Peyer's patch (tissue), 4 donors: ENCODE measurements at places on chromosomes 7 and 10. TPM values are rescaled to one million over a fixed set of nuclear protein-coding genes. Genes with fewer than 3 reads are reported as not detected.

GRCh38 chr10:99443500-99443899 is 13.1 kb upstream of the GOT1 start:
- no peak for DNase-seq

- no peak for DNase-seq
These were observed 67.7 kb downstream of the BMPR1A start for GRCh38 chr10:86824151-86824550.

DNA sequence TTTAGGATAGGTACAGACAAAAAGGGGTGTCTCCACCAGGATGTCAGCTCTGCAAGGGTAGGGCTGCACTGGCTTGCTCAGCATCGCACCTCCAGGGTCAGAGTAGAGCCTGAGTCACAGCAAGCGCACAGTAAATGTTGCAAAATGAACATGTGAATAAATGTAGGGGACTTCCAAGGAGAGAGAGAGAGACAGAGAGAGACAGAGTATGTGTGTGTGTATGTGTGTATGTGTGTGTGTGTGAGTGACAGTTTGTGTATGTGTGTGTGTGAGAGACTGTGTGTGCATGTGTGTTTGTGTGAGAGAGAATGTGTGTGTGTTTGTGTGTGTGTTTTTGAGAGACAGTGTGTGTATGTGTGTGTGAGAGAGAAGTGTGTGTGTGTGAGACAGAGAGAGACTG is 163.3 kb downstream of the RPS24 start:
- DNase-seq: no peak

GRCh38 chr7:157234271-157234670 is 95.5 kb downstream of the UBE3C start:
- DNase-seq: no peak

DNA sequence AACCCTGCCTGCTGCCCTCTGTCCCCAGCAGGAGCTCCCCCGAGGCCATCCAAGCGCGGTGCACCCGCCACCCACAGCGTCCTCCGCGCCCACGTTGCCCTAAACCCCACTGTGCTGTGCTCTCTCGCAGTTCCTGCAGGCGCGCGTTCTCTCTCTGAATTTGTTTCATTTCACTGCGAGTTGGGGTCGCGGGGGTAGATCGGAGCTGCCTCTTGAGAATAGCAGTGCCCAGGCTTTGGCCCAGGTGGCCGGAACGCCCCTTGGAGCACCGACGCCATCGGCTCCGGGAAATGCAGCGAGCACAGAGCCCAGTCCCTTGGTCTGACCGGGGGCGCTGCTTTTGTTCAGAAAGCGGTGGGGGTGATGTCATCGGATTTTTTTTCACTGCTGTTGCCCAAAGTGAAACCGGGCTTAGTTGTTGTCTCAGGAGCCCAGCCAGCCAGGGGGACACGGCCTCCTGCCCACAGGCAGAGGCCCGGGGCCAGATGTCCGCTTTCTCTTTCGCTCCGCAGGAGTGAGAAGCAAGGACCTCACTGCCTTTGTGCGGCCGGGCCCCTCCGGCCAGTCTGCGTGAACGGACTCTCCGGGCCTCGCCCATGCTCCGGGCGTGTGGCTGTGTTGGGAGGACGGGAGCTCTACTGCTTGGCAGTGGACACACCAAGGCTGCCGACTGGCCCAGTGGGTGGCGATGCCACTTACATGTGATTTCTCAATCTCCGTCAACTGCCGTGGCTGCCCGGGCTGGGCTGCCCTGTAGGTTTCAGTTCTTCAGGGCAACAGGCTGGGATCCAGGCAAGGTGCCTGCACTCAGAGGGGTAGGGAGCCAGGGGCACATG is 43.1 kb downstream of the FOXK1 start:
- DNase-seq: peak; percentile 83

- DNase-seq: no peak
These were observed 11.9 kb downstream of the PIK3AP1 start for GRCh38 chr10:96708456-96708855.

DNA sequence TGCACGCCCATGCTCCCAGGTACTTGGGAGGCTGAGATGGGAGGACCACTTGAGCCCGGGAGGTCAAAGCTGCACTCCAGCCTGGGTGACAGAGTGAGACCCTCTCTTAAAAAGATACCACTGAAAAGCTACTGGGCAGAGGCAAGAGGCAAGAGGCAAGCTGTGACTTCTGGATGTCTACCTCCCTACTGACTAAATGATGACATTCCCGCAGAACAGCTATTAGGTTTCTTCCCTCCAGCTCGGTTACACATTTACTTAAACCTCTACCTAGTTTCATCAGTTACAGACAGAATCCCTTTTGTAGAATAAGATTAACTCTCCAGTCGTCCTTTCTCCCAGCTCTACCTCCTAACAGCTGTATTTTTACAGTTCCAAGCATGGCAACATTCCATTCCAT is 21.2 kb downstream of the RHEB start:
- no peak for DNase-seq

DNA sequence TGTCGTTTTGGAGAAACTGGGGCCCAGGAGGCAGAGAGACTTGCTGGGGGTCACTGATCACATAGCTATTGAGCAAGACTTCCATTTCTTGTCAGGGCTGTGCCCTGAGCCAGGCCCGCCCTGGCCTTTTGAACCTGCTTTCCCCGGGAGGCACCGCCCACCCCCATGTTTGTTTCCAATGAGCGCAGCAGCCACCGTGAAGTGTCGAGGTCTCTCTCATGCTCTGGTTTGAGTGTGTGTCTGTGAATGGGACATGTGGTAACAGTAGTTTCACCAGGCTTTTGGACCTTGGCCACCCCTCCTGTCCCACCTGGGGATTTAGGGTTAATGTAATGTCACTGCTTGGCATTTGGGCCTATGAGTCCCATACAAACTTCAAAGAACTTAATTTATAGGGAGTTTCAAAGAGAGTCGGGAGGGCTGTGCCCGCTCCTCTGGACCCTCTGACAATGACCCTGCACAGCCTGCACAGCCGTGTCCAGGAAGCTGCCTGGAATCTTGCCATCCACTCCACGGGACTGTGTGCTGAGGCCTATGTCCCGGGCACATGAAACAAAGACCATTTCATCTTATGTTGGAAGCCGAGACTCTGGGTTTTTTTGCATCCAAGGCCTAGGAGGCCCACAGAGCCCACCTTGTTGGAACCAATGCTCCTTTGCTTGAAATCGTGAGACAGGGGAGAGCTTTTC is 6.3 kb downstream of the PRF1 start:
- DNase-seq: peak; percentile 38

DNA sequence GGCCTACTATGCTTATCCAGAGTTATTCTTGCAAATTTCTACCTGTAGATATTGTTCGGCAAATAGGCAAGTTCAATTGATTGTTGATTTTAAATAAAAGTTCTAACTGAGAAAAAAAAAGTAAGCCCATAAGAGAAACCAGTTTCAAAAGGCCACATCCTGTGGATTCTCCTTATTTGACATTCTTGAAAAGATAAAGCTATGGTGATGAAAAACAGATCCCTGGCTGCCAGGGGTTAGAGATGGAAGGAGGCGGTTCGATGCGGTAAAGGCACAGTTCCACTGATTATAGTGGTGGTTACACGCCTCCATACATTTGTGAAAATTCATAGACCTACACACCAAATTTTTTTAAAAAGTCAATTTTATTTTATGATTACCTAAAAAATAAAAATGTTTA is 347.8 kb downstream of the KCNMA1 start:
- DNase-seq: no peak

DNA sequence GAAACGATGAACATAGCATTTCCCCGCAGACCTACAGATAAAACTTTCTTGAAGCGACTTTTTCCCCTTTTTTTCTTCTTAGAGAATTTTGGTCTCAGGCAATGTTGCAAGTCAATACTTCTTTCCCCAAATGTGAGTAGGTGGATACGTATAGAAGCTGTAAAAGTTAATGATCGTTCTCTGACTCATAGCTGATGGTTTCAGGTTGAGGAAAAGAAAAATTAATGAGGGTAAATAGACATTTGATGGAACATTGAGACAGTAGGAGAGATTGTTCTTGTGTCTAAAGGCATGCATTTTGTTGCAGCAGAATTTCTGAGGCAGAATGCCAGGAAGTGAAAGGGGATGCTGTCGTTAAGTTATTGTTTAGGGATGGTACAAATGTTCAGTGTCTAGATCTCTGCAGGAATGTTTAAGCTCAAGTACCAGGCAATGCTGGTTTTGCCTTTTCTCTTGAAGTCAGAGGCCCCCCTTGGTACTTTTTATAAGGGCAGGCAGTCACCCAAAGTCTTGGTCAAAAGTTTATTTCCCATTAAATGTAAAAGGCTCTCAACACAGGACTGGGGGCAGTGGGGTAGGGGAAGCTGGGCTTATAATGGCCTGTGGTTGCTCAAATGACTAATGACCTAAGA is 9.3 kb downstream of the TCF7L2 start:
- DNase-seq: no peak

DNA sequence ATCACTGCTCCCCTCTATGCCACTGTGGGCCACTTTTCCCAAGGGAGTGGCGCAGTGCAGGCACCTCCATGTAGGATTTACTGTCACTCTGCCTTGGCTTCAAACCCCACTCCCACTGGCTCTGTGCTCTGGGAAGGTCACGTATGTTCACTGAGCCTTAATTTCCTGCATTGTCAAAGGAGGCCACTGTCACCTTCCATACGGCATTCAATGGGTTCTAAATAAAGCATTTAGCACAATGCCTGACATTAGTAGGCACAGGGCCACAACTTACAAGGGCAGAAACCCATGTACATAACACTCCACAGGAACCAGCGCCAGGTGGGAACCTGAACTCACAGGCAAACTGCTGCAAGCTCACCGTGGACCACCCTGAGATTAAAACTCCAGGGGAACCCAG is 196.4 kb downstream of the USP6NL start:
- DNase-seq: no peak

DNA sequence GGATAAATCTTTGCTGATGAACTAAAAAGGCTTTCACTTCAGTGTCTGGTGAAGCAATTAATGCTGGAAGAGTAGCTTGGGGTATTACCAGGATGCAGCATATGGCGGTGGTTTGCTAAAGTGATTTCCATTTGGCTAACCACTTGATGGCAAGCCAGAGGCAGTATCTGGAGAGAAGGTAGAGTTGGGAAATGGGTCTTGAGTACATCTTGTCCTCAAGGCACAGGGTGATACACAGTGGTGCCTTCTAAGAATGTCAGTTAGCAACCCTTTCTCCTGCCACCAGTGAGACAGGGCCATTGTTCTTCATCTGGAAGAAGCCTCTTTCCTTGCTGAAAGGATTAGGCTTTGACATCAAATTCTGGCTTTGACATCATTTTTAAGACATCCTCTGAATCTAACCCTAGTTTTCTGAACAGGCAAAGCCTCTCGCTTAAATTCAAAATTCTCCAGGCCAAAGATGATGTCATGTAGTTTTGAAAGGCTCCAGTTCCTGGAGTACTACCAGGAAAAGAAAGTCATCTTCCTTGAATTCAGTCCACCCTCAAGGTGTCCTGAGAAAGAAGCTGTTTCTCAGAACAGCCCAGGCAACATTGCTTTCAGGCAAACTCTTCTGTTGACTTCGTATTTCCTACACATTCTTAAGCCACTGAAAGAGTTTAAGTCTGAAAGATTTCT is 162.4 kb downstream of the ARID5B start:
- DNase-seq: no peak

- no peak for DNase-seq
These were observed 311.9 kb downstream of the HGF start for GRCh38 chr7:81457852-81458522.

GRCh38 chr10:130244928-130245495 is 108.8 kb downstream of the GLRX3 start:
- DNase-seq: no peak

GRCh38 chr10:126521399-126521798 is 133.1 kb upstream of the ADAM12 start:
- DNase-seq: no peak

DNA sequence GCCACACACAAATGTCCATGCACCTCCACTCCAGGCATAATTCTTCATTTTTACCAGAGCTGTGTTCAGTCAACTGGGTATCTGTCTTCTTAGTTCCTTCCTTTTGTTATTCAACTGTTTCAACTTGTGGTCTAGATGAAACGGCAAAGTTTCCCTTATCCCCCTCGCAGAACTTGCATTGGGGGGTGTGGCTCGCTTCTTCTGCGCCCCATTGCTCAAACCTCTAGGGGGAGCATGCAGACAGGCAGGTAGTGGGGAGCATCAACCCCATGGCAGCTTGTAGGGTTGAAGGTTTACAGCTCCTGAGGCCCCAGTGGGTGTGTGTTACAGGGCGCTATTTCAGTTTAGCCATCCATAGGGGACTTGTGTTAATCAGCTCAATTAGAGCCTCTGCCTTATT is 38.3 kb upstream of the COBL start:
- no peak for DNase-seq

- DNase-seq: no peak
These were observed 23.5 kb downstream of the CAMK1D start for GRCh38 chr10:12372846-12373245.

DNA sequence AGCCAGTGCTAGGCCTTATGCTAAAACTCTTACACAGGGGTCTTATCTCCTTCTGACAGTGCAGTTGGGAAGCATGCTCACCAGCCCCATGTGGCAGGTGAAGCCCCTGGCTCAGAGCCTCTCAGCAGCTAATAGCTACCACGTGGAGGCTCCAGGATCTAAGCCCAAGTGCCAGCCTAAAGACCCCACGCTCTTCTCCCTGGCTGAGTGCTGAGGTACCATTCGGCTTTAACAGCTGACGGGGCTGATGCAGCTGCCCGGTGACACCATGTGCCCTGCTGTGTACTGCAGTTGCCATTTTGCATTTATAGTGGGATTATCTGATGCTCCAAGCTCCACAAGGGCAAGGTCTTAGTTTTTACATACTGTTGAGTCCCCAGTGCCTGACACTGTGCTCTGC is 515.7 kb upstream of the GALNT17 start:
- DNase-seq: no peak

DNA sequence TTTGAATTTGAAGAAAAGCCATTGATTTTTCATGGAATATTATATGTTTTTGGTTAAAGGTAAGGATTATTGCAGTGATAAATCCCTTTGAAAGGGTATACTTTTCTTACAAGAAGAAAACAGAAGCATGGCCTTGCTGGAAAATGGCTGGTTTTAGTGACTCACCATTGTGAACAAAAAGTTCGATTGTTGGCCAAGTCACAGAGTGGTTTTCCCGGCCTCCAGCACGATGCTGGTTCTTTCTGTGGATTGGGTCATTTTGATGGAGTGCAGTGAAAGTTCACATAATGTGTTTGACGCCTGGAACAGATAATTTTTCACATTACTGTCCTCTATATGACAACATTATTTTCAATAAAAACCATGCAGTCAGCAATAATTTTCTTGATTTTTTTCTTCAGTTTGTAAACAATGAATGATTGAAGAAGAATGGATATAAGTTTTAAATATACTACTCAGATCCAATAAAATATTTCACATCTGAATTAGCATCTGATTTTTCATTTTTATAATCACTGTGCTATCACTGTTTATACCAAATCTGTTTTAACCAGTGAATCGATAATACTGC is 60.9 kb downstream of the RBM20 start:
- no peak for DNase-seq

Gene INMT
- 6.5 TPM for total RNA-seq

Gene SLC12A9
- 24.8 TPM for total RNA-seq

Gene CXCL12
- 6.7 TPM for total RNA-seq

Gene PDE6C
- not detected for total RNA-seq

Gene SEMA3D
- total RNA-seq: 6.6 TPM

Gene TACR2
- total RNA-seq: 1.1 TPM

Gene HSPB1
- total RNA-seq: 85.6 TPM

Gene RBM20
- 4.1 TPM for total RNA-seq
